ENCODE measurements at places on chromosomes 1 and 21.

DNA sequence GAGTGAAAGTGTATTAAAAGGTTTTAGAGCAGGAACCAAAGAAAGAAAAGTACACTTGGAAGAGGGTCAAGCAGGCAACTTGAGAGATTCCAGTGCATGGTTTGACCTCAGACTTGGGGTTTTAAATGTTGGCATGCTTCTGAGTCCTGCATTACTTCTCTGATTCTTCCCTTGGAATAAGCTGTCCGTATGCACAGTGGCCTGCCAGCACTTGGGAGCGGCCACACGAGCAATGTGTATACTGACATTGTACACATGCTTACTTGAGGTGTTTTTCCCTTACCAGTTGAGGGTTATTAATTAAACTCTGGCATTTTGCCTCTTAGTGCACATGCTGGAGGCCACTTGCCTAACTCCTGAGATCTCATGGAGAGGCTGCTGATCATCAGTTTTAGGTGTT lies 786.6 kb upstream of the RGS18 start:
- DNase-seq: no peak

GRCh38 chr1:53506355-53507050 lies 47.3 kb downstream of the DMRTB1 start:
- no peak for DNase-seq

- DNase-seq: no peak
Observed at GRCh38 chr1:218837051-218837450, 336.6 kb upstream of the LYPLAL1 start.

DNA sequence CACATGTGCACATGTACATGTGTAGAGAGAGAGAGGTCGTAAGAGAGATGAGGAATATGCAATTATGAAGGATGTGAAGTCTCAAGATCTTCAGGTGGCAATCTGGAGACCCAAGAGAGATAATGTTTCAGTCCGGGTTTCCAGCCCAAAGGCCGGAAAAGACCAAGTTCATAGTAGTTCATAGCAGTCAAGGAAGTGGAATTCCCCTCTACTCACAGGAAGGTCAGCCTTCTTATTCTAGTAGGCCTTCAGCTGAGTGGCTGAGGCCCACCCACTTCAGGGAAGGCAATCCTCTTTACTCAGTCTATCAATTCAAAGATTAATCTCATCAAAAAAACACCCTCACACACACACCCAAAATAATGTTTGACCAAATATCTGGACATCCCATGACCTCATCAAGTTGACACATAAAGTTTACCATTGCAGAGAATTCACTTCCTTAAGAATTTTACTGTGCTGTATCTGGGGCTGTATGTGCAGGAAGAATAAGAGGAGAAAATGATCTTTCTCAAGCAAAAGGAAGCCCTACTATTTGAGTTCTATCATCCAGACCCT lies 114.6 kb downstream of the TNFSF18 start:
- no peak for DNase-seq

DNA sequence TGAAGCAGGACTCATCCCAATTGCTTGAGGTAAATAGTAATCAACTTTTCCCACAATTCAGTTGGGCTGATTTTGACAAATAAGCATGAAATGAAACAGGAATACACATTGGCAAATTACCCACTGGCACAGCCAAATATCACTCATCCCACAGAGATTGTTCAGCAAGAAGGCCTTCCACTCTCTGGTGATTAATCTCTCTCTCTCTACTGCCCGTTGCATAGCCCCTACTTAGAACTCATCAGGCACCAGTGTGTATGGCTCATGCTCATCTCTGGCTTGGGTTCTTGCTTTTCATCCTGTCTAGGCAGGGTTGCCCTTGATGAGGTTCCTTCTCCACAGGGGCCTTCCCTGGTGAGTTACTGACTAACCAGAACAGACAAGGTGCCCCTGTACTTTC lies 1.1 kb downstream of the BSDC1 start:
- no peak for DNase-seq

DNA sequence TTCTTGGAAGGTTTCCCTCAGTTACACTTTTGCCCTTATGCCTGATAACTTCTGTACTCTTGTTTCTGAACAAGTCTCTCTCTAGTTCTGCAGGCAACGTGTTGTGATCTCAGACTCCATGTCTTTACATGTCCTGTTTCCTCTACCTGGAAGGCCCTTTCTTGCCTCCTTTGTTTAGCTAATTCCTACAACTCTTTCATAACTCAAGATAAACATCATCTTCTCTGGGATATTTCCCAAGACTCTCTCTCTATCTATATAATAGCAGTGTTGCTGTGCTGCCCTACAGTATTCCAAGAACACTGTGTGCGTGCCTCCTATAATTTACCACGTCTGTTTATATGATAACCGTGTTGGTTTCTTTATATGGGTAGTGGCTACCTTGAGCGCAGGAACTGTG lies 47.8 kb downstream of the CHRM3 start:
- no peak for DNase-seq

DNA sequence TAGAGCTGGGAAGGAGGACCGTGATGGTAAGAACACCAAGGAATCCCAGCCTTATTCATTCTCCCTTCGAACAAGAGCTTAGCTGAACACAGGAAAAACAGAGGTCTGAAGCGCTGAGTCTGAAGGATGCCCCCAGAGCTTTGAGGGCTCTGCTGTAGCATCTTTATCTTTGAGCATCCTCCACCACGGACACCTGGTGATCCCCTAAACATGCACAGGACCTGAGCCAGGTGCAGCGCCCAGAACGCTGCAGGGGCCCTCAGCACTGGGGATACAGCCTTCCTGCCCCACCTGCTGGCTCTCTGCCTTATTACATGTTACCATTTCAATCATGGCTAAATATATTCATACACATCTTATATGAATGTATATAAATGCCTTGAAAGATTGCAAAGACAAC lies 7.7 kb upstream of the GPATCH4 start:
- DNase-seq: no peak

- no peak for DNase-seq
Observed at GRCh38 chr1:43509740-43510375, 20.8 kb upstream of the PTPRF start.

- no peak for DNase-seq
Observed at GRCh38 chr1:62732331-62732730, 44.1 kb upstream of the DOCK7 start.

- DNase-seq: no peak
Observed at GRCh38 chr1:39576016-39576657, 453 bp downstream of the PABPC4 start.

GRCh38 chr1:221998186-221998612 lies 256.3 kb upstream of the DUSP10 start:
- DNase-seq: no peak

GRCh38 chr1:54540582-54541295 lies 7.3 kb upstream of the ACOT11 start:
- DNase-seq: no peak

- DNase-seq: no peak
Observed at GRCh38 chr1:95093296-95093695, 20.5 kb upstream of the ALG14 start.

DNA sequence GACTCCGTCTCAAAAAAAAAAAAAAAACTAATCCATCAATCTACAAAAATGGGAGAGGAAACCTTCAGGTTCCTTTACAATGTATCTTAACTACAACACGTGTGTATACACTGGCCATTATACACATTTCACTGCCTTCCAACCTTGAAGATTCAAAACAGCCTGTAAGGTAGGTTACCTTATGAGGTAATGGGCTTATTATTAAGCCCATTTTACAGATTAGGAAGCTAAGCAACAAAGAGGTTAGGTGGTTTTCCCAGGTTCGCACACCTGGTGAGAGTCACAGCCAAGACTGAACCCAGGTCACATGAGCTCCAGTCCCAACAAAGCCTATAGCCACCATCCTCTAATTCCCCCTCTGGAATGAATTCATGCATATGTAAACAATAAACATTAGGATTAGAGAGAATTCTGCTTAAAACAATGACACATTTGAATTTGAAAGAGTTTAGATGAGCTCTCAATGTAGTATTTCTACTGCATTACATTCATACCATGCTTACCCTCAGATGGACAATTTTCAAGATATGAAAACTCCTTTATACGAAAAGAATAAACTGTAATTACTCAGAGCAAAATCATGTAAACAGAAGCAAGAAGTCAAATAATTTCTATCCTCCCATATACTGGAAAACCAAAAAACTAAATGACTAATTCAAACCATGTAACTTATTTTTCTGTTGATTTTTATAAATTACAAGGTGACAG lies 54.8 kb downstream of the EIF4G3 start:
- no peak for DNase-seq

DNA sequence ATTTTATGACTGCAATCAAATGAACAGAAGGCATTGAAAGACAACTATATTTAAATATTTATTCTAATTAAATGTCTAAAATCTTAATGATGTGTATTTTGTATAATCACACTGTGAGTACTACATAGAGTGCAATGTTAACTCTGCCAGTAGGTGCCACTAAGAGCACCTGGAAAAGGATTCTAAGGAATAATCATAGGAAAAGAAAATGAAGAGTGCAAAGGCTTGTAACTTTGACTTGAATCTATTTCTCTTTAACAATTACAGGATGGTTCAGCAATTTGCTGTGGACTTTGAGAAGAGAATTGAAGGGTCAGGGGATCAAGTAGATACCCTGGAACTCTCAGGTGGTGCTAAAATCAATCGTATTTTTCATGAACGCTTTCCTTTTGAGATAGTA lies 200.4 kb downstream of the DNM3 start:
- DNase-seq: peak; percentile 13

GRCh38 chr1:184838504-184838951 lies 83.9 kb upstream of the EDEM3 start:
- peak; percentile 68 for DNase-seq

Data from urinary bladder (tissue), 4 donors.